Epithelial cell of proximal tubule (primary cell): ENCODE measurements at places on chromosomes 2 and 18. TPM values are rescaled to one million over a fixed set of nuclear protein-coding genes. Genes with fewer than 3 reads are reported as not detected.

GRCh38 chr18:40017021-40017420 is 1938.0 kb upstream of the PIK3C3 start:
- no peak for DNase-seq

GRCh38 chr18:73110307-73110706 is 242.5 kb upstream of the NETO1 start:
- no peak for DNase-seq

- DNase-seq = no peak
Observed at GRCh38 chr2:168178520-168179324, 68.7 kb downstream of the STK39 start.

Gene XDH
- total RNA-seq = 1.0 and 2.2 TPM in 2 replicates
